Caco-2 (cell line): ENCODE measurements at places on chromosomes 12 and 14. TPM values are rescaled to one million over a fixed set of nuclear protein-coding genes. Genes with fewer than 3 reads are reported as not detected.

DNA sequence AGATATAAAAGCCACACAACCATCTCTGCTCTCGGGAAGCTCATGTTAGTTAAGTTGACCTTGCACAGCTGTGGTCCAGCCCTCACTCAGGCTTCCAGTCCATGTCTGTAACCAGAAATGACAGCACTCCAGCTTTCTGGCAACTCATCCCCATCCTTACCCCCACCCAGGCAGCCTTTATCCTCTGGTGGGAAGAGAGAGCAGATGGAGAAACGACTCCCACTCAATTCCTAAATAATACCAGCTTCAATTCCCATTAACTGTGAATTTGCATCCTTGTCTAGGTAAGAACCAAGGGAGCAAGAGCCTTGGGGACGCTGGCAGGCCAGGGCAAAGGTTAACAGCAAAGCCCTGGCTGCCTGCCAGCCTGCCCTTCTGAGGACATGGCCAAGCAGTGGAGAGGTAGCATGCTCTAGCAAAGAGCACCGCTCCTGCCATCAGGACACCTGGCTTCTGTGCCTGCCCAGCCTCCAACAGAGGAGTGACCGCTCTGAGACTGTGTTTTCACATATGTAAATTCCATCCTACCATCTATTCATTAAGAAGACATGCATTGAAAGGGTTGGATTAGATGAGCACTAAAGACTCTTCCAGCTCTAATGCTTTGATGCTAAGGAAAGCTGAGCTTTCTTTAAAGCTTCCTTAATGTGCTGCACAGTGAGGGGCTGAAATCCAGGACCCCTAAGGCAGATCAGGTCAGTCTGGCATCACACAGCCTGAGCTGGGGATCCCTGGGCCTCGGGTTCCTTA lies 236.1 kb downstream of the GRIN2B start:
- no peak for DNase-seq

The COL2A1 gene
- 200 and 201 TPM in 2 replicates for total RNA-seq

- no peak for DNase-seq
These were observed 6.6 kb upstream of the CYP46A1 start for GRCh38 chr14:99677231-99678140.

GRCh38 chr12:79453820-79454219 lies 236.9 kb downstream of the PAWR start:
- no peak for DNase-seq

- DNase-seq, result no peak
These were observed 4.8 kb downstream of the PPP1R36 start for GRCh38 chr14:64554556-64554955.
